ENCODE measurements at places on chromosomes 16 and 17. TPM values are rescaled to one million over a fixed set of nuclear protein-coding genes. Genes with fewer than 3 reads are reported as not detected.

Gene FOXJ1
- not detected for polyA plus RNA-seq

Gene CACNG1
- 340 TPM for polyA plus RNA-seq

Gene CRYBA1
- not detected for polyA plus RNA-seq

Gene MRPL27
- polyA plus RNA-seq, result 52.5 TPM

Gene CORO1A
- 16.8 TPM for polyA plus RNA-seq

Gene HSF5
- polyA plus RNA-seq, result 0.05 TPM

Gene PRKCB
- polyA plus RNA-seq, result 1.4 TPM

Gene TMEM97
- 16.1 TPM for polyA plus RNA-seq

Gene GUCY2D
- polyA plus RNA-seq, result 0.15 TPM

Gene TMEM92
- 1.8 TPM for polyA plus RNA-seq

Gene CD19
- polyA plus RNA-seq, result 0.32 TPM
